ENCODE measurements at places on chromosomes 5 and 9.
A peak's percentile ranks its signal among the peaks of the same experiment; 100 is the strongest.

DNA sequence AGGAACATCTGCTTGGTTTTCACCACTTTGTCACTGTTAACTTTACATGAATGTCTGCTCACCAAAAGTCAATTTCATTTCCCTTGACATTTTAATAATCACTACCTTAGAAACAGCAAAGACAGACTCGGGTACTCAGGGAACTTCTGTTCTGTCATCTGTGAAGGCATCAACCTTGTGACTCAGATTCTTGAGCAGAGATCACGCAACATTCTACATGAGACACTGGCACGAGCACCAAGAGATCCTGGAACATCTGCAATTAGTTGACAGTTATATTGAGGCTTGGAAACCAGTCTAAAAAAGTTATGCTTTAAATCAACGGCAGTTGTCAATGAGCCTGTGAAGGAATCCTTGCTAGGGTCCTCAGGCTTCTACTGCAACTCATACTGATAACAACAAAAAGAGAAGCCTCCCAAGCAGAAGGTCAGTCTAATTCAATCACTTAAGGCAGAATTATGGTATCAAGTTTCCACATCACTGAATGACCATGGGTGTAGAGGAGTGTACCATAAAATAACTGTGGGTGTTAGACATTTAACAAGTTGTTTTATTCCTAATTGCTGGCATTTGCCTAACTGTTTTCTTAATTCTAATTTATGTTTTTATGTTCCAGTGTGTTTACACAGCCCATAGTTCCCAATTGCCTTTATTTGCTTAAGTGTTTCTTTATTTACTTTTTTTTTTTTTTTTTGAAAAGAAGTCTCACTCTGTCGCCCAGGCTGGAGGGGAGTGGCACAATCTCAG lies 3.3 kb upstream of the PBX3 start:
- DNase-seq = no peak

DNA sequence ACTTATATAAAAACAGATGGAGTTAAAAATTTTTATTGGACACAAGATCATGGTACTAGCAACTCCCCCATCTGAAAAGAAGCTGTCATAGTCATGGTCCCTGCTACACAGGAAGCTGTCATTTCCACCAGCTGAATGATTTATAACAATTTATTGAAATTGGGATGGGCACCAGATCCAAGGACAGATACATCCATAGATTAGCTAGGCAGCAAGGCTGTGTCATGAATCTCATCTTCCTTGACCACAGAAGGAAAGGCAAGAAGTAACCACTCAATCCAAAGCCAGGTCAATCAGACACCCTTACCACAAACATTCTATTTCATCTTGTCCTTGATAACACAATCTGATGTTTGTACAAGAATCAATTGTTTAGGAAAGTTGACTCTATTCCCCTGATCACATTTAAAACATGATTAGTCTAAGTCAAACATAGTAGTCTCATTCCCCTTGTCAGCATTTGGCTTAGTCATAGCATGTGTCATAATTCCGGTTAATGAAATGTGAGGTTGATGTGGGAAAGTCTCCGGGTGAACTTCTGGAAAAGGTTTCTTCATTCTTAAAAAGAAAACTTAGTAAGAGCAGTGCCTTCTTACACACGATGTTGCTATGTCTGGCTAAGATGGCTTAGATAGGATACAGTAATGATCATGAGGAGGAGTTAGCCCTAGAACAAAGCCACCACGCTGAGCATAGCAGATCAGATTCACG lies 462.6 kb upstream of the PAPPA start:
- no peak for DNase-seq

DNA sequence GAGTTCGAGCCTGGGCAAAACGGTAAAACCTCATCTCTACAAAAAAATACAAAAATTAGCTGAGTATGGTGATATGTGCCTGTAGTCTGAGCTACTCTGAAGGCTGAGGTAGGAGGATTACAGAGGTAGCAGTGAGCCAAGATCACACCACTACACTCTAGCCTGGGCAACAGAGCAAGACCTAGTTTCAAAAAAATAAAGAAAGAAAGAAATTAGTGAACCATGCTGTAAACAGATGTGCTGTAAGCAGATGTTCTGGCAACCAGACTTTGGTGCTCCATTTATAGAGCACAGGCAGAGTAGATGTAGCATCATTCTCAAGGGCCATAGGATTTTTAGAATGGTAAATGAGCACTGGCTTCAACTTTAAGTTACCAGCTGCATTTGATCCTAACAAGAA lies 115.4 kb downstream of the ST8SIA4 start:
- no peak for DNase-seq

DNA sequence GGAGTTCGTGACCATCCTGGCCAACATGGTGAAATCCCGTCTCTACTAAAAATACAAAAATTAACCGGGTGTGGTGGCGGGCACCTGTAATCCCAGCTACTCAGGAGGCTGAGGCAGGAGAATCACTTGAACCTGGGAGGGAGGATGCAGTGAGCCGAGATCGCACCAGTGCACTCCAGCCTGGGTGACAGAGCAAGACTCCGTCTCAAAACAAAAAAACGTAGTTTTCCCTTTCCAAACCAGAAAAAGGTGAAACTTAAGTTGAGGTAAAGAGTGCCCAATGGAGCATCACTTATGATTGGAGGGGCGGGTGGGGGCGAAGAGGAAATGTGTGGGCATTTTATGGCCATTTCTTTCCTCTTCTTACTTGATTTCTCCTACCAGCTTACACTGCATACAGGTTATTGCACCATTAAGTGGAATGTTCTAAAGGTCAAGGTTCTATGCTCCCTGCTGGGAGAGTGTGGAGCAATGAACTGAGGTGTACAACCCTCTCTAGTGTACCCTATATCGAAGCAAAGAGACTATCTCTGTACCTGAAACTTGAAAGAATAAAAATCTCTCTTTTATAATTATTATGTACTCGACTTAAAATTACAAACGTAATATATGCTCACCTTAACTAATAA lies 136.2 kb downstream of the DEPDC1B start:
- no peak for DNase-seq

DNA sequence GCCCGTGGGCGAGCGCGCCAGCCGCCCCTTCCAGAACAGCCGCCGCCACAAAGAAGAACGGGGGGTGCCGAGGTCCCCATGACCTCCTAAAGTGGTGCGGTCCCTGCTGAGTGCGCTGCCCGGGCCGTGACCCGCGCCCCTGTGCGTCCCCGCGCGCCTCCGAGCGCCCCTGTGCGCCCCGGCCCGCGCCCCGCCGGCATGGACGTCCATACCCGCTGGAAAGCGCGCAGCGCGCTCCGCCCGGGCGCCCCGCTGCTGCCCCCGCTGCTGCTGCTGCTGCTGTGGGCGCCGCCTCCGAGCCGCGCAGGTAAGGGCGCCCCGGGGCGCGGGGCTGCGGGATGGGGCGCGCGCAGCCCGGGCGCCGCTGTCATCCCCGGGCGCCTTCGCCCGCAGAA lies 384 bp downstream of the COL5A1 start:
- DNase-seq = no peak

DNA sequence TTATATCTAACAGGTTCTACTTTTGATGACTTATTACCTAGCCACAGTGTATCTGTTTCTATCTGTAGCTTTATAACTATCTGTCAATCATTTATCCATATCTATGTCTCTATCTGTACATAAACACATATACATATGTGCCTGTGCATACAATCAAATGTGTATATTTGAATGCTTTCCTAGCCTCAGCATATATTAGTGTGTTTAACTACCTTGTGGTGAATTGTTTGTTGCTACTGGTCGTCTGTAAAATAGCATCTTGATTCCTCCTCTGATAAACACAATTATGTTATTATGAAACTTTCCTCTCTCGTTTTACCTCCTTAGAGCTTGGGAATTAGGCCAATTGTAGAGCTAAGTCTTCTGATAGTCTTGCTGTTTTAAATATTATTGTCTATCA lies 44.4 kb downstream of the PARP8 start:
- DNase-seq = no peak

- peak; percentile 60 for DNase-seq
Measured at GRCh38 chr5:179608131-179608581, 15.3 kb downstream of the HNRNPH1 start.

GRCh38 chr9:108671794-108672193 lies 184.0 kb downstream of the ACTL7B start:
- no peak for DNase-seq

DNA sequence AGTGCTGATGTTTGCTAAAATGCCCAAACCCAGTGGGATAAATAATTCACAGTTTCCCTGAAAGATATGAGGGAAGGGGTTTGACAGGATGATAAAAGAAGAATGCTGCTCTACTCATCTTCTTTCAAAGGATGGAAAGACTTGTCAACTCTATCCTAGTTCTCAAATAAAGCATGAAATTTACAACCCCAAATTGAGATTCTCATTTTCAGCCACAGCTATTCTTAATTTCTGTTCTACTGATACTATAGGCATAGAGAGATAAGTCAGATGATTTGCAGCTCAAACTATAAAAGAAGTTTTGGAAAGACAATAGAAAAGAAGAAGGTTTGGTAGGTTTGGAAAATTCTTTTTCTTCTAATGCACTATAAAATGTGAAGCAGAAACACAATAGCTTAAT lies 542.6 kb downstream of the CSNK1G3 start:
- DNase-seq = no peak

Data from CD4-positive, alpha-beta T cell treated with Interleukin-6 at 100 ng/mL for 8 hours (primary cell).